Stimulated activated naive CD4-positive, alpha-beta T cell treated with Interleukin-2 at 50 U/mL for 16 hours (primary cell): ENCODE measurements at places on chromosomes 5 and 9.

- no peak for DNase-seq
These were observed 328 bp downstream of the CAMSAP1 start for GRCh38 chr9:135907006-135907430.

DNA sequence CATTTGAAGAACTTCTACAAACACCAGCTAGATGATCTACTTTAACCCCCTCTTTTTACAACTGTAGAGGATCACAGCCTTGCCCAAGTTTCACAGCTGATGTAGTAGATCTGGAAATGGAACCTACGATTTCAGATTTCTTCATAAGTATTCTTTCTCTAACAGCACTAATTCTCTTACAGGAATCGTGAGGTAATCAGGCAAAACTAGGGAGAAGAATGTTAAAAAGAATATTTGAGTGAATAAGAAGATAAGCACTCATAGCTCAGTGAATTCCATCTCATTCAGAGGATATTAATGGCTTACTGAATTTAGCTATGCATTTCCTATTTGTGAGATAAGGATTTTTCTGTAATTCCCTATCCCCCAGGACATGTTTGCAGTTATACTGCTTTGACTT is 42.1 kb downstream of the NADK2 start:
- DNase-seq = no peak

GRCh38 chr5:181221792-181222629 is 1.1 kb upstream of the TRIM41 start:
- no peak for DNase-seq

DNA sequence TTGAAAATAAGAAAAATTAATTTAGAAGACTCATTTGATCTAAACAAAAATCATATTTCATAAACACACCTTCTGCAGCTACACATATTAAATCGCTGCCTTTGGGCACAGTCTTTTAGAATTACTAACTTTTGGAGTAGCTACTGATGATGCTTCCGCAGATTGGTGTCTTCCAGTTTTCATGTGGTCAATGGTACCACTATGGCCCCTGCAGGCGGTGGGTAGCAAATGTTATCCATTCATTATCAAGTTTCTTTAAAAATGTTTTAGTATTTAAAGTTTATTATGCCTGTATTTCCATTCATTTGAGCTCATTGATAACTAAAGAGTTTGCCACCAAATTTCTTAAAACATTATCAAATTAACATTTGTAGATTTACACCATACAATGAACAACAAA is 122.9 kb upstream of the GRAMD2B start:
- DNase-seq = no peak

- DNase-seq = no peak
These were observed 58.4 kb downstream of the DAPK1 start for GRCh38 chr9:87556039-87556438.

DNA sequence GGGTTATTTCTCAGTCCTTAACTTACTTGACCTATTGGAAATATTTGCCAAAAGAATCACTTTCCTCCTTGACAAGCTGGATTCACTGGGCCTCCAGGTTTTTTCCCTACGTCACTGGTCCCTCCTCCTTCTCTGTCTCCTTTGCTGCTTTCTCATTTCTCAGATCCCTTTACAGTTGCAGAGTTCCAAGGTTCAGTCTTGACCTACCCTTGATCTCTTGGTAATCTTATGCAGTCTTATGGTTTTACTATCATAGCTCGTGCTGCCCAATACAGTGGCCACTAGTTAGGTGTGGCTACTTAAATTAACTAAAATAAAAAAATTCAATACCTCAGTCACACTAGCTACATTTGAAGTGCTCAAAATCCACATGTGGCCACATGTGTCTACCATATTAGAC is 11.4 kb downstream of the SLC38A9 start:
- no peak for DNase-seq

GRCh38 chr9:81118416-81118815 is 570.9 kb downstream of the TLE1 start:
- no peak for DNase-seq

DNA sequence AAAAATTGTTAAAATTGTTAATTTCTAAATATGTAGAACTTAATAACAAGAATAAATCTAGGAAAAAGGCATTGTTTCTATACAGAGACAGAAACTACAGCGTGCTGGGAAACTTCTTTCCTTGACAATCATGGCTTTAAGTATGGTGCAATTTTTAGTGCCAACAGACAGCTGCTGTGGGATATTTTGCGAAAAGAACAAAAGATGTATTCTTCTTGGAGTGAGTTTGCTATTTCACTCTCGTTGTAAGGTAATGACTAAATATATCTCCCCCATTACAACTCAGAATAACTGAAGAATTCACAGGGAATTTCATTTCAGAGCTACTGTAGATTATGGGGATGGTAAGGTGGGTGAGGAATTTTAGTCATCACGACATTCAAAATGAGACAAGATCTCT is 2055.0 kb upstream of the ACO1 start:
- no peak for DNase-seq

DNA sequence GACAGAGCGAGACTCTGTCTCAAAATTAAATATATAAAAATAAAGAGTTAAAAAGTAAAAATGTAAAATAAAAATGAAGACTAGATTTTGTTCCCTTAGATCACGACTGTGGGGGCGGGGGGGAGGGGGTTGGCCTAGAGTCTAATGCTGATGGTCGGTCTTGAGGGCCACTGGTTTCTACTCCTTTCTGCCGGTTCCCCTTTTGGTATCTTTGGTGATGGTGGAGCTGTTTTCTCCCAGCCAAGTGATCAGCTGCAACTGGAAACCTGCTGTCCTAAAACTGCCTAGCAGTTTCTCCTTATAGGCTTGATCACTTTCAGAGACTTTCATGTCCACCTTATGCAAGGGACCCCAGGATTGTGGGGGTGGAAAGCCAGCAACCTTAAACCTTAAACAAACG is 1.1 kb downstream of the SRD5A1 start:
- DNase-seq = no peak

GRCh38 chr5:82639393-82640144 is 361.4 kb upstream of the RPS23 start:
- DNase-seq = no peak

- DNase-seq = no peak
These were observed 67.6 kb downstream of the C9orf50 start for GRCh38 chr9:129553277-129553676.

DNA sequence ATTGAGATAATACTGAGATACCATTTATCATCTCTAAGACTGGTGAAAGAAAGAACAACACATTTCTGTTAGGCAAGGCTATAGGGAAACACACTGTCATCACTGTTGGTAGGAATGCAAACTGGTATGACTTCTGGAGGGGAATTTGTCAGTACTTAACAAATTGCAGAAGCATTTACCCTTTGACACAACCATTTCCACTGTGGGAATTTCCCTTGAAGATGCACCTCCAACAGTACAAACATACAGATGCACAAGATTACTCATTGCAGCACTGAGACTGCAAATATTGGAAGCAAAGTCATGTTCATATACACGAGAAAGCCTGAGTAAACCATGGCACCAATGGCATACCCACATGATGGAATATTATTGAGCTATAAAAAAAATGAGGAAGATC is 17.6 kb downstream of the GM2A start:
- DNase-seq = no peak

- no peak for DNase-seq
These were observed 29.3 kb downstream of the B4GALT1 start for GRCh38 chr9:33137781-33138264.

DNA sequence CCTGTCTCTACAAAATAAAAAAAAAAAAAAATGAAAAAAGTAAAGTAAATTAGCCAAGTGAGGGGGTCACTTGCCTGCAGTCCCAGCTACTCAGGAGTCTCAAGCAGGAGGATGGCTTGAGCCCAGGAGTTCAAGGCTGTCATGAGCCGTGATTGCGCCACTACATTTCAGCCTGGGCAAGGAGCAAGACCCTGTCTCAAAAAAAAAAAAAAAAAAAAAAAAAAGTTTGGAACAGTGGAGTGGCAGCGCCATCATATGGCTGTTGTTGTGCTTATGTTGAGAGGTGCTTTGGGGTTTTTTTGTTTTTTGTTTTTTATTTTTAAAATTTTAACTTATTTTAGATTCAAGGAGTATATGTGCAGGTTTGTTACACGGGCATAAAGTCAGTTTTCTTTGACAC is 3.6 kb downstream of the BRIX1 start:
- DNase-seq = no peak

GRCh38 chr9:129343424-129344375 is 165.6 kb upstream of the IER5L start:
- no peak for DNase-seq

- DNase-seq = no peak
These were observed 56.1 kb upstream of the PHYKPL start for GRCh38 chr5:178288401-178289368.

- no peak for DNase-seq
These were observed 601 bp upstream of the FAF2 start for GRCh38 chr5:176447591-176447977.

GRCh38 chr5:31157720-31158119 is 35.8 kb upstream of the CDH6 start:
- DNase-seq = no peak

DNA sequence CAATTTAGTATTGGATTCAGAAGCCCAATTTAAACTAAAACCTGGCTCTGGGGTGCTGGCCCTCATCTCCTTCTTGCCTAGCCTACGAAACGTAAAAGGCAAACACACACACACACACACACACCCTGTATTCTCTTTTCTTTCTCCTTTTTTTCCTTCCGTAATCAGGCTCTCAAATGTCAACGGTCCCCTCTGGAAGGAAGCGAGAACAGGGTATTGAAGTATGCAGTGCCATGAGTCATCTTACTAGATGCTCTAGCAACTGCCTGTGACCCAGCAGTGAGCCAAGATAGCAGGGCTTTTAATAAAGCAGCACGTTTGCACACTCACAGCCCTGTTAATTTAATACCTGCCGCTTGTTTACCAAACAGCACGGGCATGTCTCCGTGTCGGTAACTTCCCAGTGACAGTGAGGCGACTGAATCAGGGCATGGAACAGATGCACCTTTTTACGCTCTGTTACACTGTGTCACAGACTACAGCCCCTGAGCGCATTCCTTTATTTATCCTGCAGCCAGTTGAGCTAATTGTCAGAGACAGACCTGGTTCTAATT is 243.8 kb downstream of the BNC2 start:
- no peak for DNase-seq

GRCh38 chr5:122730037-122730436 is 44.8 kb upstream of the SNX2 start:
- no peak for DNase-seq

DNA sequence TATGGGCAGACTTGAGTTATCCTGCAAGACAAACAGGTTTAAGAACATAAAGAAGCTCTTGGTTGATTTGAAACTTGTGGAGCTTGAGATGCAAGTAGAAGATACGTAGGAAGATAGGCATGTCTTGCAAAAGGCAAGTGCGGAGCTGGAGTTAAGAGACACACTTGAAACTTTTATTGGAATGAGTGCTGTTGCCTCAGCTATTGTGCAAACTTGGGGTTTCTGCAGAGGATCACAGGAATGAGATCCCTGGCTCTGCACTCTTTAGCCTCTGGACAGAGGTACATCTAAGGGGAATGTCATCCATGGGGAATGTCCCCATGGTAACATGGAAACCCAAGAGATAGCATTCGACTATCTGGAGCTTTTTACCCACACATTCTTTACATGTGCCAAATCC is 121.1 kb downstream of the ADCY2 start:
- no peak for DNase-seq

DNA sequence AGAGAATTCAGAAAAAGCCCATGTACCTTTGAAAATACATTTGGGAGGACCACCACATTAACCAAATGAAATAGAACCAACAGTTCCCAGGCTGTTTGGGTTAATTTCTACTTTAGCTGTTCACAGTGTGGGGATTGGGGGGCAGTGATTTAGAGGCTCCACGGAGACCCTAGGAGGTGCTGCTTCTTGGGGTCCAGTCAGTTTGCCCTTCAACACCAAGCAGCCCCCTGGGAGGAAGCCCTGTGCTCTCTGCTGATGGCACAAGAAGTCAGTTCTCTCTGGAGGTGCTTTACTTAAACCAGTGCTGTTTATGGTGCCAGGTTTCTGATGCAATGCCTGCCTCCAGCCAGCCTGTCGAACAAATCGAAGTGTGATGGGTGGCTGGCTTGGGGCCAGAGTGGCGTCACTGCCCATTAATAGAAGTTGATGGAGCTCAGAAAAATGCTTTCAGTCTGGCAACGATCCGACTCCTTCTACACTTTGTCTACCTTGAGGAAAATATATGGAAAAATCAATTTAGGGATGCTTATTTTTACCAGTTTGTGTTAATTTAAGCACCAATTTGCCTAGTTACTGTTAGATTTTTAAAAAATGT is 134.0 kb downstream of the SNX18 start:
- DNase-seq = no peak

DNA sequence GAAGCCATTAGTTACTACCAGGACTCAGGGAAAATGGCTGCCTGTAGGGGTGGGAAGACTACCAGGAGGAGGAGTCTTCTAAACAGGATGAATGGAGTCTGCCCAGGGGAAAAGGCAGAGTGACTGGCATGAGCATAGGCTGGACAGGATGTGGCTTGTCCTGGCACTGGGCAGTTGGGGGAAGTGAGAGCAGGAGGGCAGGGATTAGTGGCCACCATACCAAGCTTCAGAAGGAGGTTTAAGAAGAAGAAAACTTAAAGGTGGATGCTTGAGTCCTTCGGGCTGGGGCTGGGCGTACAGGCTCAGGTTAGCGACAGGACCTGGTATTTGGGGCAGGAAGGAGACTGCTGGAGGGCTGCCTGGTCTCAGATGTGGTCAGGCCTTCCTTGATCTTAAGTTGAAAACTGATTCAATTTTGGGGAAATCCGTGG is 5.0 kb upstream of the NSD1 start:
- peak; percentile 3 for DNase-seq

DNA sequence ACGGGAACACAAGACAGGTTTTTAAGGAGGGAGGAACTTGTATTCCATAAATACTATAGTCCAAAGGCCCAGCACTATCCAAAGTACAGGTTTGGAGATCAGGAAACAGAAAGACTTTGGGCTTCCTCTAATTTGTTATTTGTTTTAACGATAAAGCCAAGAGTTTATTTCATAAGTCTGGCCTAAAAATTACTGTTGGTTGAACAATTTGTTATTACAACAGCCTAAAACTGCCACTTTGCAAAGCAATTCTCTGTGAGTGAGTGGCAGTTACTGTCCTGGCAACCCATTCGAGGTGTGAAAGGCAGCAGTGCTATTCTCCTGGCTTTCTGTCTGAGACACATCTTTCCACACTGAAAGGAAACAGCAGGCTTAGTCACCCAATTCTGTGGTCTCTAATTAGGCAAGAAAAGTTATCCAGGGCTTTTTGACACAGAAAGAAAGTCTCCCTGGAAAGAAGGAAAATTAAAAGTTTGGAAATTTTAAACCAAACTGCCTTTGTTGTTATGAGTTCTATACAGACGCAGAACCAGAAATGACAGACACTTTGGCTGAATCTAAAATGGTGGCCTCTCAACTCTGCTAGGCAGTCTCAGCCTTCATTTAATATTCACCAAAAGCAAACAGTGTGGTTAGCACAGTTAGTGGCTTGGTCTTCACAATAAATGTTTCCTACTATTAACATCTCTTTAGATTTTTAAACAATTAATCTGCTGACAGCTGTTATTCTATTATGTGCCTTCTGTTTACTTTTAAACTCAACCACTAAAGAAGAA is 33.9 kb downstream of the PSMB7 start:
- DNase-seq = no peak
